ENCODE measurements at places on chromosomes 4 and X.

DNA sequence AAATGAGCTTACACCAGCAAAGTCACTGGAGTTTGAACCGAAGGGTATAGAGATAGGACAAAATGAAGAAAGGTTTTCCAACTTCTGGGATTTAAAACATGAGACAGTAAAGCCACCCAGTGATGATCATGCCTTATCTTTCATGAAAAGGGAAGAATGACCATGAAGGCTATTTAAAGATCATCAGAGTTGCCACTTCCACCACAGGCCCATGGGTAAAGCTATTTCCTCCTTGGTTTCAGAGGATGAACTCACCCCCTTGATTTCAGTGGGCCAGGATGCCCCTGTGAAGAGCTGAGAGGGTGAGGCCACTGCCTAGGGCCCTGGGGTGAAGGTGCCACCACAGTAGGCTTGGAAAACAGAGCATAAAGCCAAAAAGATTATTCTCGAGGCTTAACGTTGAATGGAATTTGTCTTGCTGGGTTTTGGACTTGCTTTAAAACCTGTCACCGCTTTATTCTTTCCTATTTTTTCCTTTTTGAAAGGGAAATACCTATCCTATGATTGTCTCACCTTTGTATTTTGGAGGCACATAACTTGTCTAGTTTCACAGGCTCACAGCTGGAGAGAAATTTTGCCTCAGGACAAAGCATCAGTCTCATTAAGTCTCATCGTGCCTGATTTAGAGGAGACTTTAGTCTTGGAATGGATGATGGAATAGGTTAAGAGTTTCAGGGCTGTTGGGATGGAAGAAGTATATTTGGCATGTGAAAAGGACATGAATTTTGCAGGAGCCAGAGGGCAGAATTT, 254.0 kb downstream of the SNCA start:
- DNase-seq = no peak

DNA sequence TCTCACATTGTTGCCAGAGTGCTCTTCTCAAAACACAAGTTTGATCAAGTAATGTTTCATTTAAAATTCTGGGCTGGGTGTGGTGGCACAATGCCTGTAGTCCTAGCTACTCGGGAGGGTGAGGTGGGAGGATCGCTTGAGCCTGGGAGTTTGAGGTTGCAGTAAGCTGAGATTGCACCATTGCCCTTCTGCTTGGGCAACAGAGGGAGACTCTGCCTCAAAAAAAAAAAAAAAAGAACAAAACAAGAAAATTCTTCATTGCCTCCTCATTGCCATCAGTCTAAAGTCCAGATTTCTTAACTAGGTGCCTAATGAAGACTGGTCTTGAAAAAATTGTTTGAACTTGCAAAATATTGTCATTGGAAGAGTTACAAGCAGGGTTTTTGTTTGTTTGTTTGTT, 120.1 kb downstream of the MFAP3L start:
- DNase-seq = no peak

- no peak for DNase-seq
Measured at GRCh38 chr4:113971706-113972360, 7.6 kb downstream of the ARSJ start.

DNA sequence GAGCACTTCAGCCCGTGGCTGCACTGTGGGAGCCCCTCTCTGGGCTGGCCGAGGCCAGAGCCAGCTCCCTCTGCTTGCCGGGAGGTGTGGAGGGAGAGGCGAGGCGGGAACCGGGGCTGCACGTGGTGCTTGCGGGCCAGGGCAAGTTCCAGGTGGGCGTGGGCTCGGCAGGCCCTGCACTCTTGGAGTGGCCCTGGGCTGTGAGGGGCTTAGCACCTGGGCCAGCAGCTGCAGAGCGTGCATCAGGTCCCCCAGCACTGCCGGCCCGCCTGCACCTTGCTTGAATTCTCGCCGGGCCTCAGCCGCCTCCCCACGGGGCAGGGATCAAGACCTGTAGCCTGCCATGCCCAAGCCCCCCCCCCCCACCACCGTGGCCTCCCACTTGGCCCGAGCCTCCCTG, 28.9 kb upstream of the APOOL start:
- DNase-seq = no peak

- no peak for DNase-seq
Measured at GRCh38 chrX:149267878-149268813, 237.0 kb downstream of the IDS start.

DNA sequence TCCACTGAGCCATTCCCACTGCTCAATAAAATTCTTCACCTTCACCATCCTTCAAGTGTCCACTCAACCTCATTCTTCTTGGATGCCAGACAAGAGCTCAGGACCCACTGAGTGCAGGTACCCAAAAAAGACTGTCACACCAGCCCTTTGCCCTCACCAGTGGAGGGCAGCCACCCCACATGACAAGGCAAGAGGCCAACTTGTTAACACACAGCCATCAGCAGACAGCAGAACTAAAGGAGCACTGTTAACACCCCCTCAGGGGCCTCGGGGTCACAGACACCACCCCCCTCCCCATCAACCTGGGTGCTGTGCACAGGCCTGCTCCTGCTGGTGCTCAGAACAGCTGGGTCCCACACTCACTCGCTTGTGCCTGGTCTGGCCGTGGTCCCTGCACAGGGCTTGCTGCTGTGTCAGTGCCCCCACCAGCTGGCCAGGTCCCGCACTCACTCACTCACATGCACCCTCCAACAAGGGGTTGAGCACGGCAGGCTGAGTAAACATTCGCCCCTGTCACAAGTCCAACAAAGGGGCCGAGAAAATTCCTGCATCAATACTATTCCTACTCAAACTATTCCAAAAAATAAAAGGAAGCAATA, 54.1 kb downstream of the ATRX start:
- no peak for DNase-seq

- DNase-seq = no peak
Measured at GRCh38 chrX:68665502-68665901, 18.0 kb downstream of the STARD8 start.

DNA sequence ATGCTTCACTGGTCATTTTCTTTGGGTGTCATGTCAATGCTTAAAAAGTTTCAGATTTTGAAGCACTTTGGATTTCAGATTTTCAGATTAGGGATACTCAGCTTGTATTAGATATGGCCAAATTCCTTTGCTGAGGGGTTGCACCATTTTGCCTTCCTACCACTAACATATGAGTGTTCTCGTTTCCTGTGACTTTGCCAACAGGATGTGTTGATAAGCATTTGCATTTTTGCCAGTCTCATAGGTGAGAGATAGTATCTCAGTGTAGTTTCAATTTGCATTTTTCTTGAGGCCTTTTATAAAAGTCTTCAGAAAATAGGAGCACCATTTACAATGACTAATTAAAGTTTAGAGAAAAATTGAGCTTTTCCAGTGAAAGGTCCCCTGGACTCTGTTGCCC, 71.6 kb upstream of the CLCN4 start:
- no peak for DNase-seq

DNA sequence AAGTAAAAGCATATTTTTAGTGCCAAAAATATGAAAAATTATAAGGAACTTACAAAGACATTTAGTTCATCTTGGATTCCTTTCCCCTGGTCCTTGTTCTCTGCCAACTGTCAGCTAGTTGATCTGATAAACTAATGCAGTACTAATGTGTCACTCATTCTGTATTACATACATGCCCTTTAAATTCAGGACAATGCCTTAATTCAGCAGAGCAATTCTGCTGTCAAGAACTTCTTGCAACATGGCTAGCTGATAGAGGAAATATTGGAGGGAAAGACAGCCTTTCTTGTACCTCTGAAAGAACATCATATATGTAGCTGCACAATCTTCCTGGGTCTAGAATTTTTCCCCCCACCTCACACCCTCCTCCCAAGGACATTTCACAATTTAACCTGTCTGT, 480.1 kb downstream of the RPA4 start:
- DNase-seq = no peak

- no peak for DNase-seq
Measured at GRCh38 chrX:25178555-25178954, 162.8 kb upstream of the ARX start.

- no peak for DNase-seq
Measured at GRCh38 chr4:63123441-63123840, 1285.8 kb downstream of the TECRL start.

DNA sequence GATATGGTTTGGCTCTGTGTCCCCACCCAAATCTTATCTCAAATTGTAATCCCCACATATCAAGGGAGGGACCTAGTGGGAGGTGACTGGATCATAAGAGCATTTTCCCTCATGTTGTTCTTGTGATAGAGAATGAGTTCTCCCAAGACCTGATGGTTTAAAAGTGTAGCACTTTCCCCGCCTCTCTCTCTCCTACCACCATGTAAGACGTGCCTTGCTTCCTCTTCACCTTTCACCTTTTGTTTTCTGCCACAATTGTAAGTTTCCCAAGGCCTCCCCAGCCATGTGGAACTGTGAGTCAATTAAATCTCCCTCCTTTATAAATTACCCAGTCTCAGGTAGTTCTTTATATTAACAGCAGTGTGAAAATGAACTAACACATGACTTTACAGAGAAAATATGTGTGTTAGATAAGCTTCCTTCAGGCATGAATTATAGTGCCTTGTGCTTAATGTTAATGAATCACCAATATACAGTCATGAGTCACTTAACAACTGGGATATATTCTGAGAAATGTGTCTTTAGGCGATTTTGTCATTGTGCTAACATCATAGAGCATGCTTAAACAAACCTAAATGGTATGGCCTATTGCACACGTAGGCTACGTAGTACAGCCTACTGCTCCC, 37.9 kb downstream of the PDGFC start:
- DNase-seq = no peak

- no peak for DNase-seq
Measured at GRCh38 chr4:61628282-61628681, 428.2 kb downstream of the ADGRL3 start.

- no peak for DNase-seq
Measured at GRCh38 chr4:18103876-18104605, 82.5 kb upstream of the LCORL start.

- DNase-seq = no peak
Measured at GRCh38 chrX:151985955-151986354, 11.5 kb upstream of the GABRE start.

DNA sequence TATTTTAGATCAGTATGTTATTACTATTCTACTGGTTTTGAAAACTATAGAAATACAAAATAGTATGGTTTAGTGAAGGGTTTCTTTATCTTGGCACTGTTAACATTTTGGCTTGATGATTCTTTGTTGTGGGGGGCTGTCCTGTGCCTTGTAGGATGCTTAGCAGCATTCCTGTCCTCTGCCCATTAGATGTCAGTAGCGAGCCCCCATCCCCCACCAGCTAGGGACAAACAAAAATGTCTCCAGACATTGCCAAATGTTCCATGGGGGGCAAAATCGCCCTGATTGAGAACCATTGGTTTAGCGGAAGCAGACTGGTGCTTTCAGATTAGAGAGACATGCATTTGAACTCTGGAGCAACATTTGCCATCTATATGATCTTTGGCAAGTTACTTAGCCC, 23.3 kb downstream of the SPARCL1 start:
- DNase-seq = no peak

DNA sequence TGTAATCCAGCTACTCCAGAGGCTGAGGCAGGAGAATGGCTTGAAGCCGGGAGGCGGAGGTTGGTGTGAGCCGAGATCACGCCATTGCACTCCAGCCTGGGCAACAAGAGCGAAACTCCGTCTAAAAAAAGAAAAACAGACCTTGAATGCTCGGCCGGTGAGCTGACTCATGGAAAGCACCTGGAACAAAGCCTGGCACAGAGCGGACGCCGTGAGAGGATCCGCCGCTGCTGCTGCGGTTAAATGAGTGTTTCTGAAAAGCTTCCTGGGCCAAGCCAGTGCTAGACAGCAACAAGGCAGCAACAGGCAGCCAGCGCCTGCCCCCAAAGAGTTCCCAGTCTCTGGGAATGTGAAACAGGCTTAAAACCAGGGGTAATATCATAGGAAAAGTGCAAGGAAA, 186.4 kb downstream of the AFAP1 start:
- DNase-seq = no peak

DNA sequence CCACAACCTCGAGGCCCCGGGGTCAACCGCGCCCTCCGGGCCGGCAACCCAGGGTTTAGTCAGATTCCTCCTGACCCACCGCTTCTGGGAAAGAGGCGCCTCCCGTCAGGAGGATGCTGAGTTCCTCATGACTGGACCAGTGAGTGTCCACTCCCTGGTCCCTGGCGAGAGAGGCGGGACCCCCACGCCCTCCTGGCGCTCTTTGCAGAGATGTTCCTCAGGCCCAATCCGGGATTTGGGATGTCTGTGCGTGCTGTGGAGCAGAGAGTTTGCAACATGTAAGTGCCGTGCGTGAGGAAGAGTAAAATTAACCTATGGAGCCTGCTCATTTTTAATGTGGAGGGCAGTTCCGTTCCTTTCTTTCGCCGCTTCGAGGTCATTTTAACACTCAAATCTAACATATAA, 824 bp upstream of the UGDH start:
- peak; percentile 0 for DNase-seq

GRCh38 chrX:70592091-70592490, 147.5 kb downstream of the DLG3 start:
- no peak for DNase-seq

DNA sequence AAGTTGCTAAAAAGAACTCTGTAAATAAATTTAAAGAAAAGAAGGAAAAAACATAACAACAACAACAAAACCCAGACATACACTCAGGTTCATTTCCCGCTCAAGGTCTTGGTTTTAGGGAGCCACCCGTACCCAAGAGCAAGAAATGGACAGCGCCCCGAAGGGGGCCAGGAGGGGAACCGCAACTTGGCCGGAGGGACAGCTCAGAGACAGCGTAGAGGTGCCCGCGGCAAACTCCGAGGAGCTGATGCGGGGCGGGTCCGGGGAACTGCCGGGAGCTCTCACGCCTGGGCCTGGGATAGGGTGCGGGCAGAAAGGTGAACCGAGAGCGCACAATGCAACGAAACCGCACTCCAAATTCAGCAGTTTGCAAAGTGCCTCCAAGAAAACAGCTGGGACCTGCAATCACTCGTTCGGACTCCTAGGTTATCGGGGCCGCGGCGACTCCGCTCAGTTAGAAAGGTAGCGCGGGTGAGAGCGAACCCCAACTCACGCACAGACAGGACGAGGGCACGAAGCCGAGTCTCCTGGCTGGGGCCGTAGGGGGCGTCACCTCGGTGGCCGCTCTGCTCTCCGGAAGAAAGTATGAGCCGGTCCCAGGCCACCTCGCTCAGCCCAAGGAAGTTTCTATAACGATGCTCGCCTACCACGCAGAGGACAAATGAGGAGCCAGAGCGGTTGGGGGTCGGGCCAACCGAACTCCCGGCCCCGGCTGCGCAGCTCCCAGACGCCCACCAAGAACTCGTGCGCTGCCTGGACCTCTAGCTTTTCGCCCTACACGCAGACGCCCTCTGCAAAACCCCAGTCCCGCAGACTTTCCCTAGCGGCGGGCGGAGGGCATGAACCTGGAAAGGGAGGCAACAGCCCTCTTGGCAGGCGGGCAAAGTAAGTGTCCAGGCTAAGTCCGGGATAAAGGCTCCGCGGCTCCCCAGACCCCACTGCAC, 1.4 kb downstream of the NDNF start:
- DNase-seq = no peak

DNA sequence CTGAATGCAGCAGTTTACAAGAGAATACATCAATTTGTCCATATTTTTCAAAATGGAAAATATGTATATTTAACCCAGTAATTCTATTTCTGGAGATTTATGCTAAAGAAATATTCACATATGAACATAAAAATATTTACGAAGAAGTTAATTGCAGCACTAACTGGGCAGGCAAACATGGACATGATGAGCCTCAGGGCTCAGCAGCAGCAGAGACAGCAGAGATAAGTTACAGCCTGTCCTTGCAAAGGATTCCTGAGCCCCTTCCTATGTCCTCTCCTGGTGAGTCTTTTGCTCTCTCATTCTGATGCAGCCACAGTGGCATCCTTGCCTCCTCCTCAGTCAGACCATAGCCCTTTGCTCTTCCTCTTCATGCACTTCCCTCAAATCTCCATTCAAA, 680.6 kb upstream of the CPEB2 start:
- DNase-seq = no peak

- DNase-seq = no peak
Measured at GRCh38 chr4:51943221-51943620, 76.9 kb downstream of the LRRC66 start.

Measured in activated T-cell treated with anti-CD3 and anti-CD28 coated beads for 4 hours (primary cell).